Anterior cingulate cortex (tissue), 58 donors: ENCODE measurements at places on chromosomes 7 and 10.
A peak's percentile ranks its signal among the peaks of the same experiment; 100 is the strongest.

GRCh38 chr10:43340619-43341018 is 30.8 kb upstream of the FXYD4 start:
- no peak for DNase-seq

GRCh38 chr7:42981601-42982000 is 49.4 kb downstream of the MRPL32 start:
- no peak for DNase-seq

- no peak for DNase-seq
Measured at GRCh38 chr7:12130609-12131008, 80.5 kb upstream of the TMEM106B start.

- DNase-seq = no peak
Measured at GRCh38 chr10:62015994-62016393, 114.5 kb downstream of the ARID5B start.

DNA sequence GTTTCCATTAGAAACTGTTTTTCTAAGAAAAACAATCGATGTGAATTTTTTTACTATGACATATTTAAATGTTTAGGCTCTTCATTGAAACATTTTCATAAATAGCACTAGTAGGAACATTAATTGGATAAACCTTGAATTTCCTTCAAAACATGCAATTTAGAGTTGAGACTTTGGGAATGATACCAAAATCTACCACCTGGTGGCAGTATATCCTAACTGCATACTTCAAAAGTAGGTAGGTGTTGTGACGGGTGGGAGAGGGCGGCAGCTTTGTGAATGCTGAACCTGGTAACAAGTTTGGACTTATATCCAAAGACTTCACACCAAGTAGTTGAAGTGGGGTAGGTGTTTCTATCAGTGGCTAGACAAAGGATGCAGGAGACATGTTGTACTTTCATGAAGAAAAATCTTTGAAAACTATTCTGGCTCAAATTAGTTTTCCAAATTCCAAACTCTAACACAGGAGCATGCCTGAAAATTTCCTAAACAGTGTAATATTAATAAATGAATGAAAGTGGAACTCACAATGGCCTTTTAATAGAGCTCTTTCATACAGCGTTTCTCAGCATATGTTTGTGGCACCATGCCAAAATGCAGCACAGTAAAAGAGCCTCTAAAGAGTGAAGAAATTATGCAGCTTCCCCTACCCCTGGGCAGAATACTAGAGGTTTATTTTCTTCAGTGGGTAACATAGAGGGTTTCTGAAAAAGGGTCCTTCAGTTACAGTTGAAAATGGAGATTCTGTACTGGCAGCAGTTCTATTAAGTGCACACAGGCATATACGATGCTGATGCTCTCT is 201.0 kb upstream of the TPK1 start:
- DNase-seq = peak; percentile 7

- no peak for DNase-seq
Measured at GRCh38 chr10:11522821-11523245, 88.6 kb downstream of the USP6NL start.

DNA sequence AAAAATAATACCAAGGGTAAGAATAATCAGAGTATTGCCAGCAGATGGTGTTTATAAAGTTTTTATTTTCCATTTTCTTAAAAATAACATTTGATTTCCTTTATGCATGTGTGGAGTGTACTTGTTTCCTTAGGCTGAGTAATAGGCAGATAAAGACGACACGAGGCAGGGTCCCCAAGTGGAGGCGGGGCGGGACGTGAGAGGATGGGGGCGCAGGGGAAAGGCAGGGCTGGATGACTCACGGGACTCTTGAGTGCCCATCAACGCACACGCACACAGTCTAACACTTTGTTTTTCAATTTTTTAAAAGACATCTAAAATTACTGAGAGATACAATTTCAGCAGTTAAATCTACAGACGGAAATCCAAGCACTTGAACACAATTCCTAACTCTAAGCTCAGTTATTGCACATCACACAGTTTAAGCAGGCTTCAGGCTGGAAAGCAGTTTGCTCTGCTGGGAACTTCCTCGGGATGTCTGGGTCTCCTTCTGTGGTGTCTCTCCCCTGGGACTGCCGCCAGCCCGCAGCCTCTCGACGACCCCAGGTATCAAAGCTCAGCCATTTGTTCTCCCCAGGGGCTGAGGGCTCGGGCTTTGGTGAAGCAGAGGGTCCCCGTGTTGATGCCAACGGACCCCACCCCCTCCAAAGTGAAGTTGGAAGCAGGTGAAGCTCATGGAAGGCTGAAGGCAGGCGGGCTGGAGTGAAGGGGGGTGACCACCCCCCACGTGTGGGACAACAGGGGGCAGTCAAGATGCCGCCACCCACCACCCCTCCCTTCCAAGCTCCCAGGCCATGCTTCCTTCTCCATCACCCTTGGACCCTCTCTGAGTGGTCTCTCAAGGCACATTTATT is 29.1 kb downstream of the SPOCK2 start:
- no peak for DNase-seq

DNA sequence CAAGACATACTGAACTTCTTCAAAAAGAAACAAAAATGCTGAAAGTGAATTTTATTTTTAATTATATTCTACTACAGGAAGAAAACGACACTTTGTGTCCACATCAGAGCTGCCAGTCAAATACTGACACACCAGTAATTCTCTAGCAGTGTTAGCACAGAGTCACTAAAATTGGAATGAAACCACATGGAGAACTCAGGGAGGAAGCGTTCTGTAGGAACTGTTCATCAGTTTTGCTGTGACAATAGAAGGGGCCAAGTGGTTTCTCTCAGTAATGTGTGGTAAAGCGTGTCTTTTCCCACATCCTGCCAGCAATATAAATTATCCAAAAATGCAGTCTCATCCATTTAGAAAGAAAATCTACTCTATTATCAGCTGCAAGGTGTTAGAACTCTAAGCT is 683.3 kb downstream of the GRM8 start:
- no peak for DNase-seq

DNA sequence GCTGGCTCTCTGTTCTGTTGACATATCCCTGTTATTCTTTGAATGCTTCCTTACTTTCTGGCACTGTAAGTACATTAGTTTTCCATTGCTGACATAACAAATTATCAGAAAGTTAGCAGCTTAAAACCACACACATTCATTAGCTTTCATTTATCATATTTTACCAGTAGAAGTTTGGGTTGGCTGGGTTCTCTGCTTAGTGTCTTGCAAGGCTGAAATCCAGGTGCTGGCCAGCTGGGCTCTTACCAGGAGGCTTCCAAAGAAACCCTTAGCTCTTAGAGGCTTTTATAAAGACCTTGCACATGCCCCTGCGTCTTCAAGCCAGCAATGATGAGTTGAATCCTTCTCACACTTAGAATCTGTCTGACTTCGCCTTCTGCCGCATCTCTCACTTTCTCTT is 160.6 kb downstream of the MLLT10 start:
- DNase-seq = no peak

DNA sequence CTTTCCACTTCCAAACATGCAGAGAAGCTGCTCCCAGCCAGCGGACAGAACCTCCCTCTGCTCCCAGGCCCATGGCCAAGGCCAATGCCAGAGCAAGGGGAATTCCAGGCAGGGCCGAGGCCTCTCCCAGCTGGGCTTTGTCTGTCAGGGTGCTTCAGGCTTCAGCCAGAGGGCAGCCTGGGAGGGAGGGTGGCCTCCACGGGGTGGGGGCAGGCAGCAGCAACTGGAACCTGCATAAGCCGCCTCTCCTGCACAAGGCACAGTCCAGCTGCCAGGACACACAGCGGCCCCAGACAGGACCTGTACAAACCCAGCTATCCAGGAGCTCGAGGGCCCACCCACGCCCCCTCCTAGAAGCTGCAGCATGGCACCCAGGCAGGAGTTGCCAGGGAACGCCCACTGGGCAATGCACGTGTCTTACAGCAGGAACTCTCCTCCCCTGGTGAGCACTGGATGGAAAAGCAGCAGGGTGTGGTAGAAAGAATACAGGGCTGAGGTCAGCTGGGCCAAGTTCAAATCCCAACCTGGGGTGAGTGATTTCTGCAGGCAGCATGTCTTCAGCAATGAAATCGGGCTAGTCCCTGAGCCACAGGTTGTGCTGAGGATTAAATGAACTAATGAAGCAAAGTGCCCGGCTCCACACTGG is 7.6 kb downstream of the FAM53B start:
- DNase-seq = peak; percentile 75

- DNase-seq = peak; percentile 30
Measured at GRCh38 chr10:73589563-73590126, 1.5 kb downstream of the USP54 start.

- DNase-seq = no peak
Measured at GRCh38 chr7:158048569-158048968, 539.1 kb downstream of the PTPRN2 start.

DNA sequence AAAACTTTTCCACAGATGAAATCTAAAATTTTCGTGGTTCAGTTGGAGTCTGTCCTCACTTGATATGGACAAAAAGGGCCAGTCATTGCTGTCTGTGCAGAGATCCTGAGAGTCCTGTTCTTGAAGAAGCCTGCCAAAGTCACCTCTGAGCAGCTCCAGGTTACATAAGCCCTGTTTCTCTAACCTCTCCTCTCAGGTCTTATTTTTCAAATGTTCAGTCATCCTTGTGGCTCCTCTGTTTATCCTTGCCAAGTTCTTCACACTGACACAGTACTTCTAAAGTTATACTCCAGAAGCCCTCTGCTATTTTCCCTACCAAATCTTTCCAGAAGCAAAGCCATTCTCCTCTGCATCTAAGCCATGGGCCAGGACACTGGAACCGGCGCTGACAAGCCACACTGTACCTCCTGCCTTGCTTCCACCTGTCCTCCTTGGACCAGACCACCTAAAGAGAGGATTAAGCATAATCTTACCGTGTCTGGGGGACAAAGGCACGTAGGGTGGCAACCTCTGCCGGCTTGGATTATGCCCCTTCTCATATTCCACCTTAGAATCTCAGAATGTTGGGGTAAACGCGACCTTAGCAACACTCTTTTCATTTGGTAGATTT is 161.6 kb downstream of the JAZF1 start:
- no peak for DNase-seq

- DNase-seq = no peak
Measured at GRCh38 chr10:50316695-50317648, 65.7 kb upstream of the ASAH2 start.

- DNase-seq = no peak
Measured at GRCh38 chr7:18995811-18996426, 121.5 kb downstream of the TWIST1 start.

DNA sequence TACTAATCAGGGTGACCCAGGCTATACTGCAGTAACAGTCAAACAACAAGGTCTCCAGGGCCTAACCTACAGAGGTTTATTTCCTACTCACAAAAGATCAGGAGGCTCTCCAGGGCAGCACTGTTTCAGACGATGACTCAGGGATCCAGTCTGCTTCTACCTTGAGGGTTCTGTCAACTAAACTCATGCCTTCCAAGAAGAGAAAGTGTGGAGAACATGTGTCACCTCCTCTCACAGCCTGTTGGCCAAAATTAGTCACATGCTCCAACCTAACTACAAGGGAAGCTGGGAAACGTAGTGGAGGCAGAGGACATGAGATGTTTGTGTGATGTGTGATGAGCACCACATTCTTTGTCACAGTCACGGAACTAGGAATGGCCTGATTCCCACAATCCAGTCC is 14.7 kb upstream of the INA start:
- DNase-seq = no peak

GRCh38 chr10:92822060-92822634 is 26.2 kb upstream of the EXOC6 start:
- DNase-seq = no peak

GRCh38 chr7:133883591-133883990 is 243.5 kb upstream of the LRGUK start:
- DNase-seq = no peak

DNA sequence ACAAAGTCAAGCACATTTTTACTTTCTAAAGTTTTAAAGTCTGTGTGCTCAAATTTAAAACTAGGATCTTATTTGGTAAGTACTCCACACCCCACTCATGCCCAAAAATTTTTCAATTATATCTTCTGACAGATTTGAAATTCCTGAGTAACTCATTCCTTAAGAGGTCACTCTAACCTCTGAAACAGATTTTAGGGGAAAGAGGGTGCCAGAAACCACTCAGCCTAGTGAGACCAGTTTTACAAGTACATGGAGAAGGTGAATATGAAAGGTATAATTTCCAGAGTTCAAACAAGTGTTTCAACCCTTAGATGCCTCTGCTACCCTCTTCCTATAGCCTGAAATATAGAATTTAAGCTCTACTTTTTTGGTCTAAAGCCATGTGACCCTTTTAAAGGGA is 79.2 kb downstream of the C7orf25 start:
- no peak for DNase-seq

DNA sequence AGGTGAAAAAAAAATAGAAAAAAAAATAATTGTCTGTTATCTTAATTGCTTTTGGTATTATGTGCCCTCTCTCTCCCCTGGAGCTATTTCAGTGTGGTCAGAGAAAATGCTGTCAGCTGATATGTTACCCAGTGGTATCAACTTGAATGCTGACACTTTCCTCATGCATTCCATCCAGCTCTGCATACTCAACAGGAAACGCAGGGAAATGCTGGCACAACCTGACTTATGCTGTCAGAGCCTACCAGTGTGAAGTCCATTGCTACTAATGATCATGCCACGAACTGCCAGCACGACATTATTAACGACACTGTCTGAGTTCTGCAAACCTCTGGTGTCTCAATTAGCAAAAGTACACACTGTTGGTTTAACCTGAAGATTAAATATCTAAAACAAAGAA is 182.8 kb downstream of the ZWINT start:
- DNase-seq = no peak

DNA sequence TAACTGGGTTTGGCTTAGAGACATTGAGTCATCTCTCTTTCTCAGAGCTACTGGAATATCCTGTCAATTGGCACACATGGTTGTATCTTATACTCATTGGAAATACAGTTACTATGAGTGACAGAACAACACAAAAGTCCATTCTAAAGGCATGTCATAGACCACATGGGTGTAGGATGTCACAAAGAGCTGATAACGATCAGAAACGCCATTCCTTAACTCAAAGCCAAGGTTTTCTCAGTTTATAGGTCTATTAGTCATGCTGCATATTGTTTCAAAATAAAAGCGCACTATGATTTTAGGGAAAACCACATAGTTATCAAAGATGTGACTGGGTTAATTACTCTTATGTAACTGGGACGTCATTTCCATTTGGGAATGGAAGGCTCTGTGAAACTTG is 147.2 kb upstream of the FAM171A1 start:
- no peak for DNase-seq

- peak; percentile 18 for DNase-seq
Measured at GRCh38 chr10:84352251-84352842, 24.0 kb downstream of the CCSER2 start.

GRCh38 chr10:78865931-78866717 is 202.6 kb upstream of the ZMIZ1 start:
- no peak for DNase-seq

DNA sequence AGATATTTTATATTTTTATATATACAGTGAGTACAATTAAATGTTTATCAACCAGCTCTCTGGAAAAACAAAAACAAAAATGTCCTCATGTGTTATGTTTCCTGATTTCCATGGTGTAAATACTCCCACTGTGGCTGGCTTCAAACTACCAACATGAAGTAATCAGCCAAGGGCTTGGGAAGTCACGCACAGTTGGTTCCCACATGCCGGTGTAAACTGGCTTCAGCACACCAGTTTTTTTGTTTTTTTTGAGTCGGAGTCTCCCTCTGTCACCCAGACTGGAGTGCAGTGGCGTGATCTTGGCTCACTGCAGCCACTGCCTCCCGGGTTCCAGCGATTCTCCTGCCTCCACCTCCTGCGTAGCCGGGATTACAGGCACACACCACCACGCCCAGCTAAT is 11.8 kb downstream of the OSBPL3 start:
- no peak for DNase-seq

GRCh38 chr10:97123765-97124164 is 62.0 kb downstream of the SLIT1 start:
- DNase-seq = no peak
